Activated naive CD4-positive, alpha-beta T cell treated with anti-CD3 and anti-CD28 coated beads, Interleukin-2, amount 10 ng/mL, durations not matched to agents 5 hours and 36 hours (primary cell): ENCODE measurements at places on chromosomes 5 and 9. TPM values are rescaled to one million over a fixed set of nuclear protein-coding genes. Genes with fewer than 3 reads are reported as not detected.

Gene IL3
- total RNA-seq = not detected

Gene NIPAL4
- 0.30 TPM for total RNA-seq

Gene GABRA1
- total RNA-seq = not detected

Gene OBP2B
- total RNA-seq = not detected

Gene C9orf153
- total RNA-seq = not detected

Gene FGF18
- total RNA-seq = not detected

Gene C9orf50
- not detected for total RNA-seq

Gene HRH2
- total RNA-seq = 34.5 TPM

Gene ZNF608
- not detected for total RNA-seq

Gene QSOX2
- total RNA-seq = 12.5 TPM

Gene ZNF354B
- 20.7 TPM for total RNA-seq

Gene OR13C2
- total RNA-seq = not detected

Gene MARCOL
- not detected for total RNA-seq

Gene PHF24
- not detected for total RNA-seq

Gene SPATA6L
- total RNA-seq = 0.43 TPM

Gene PCDHB16
- total RNA-seq = not detected

Gene S100Z
- total RNA-seq = 3.2 TPM

Gene LRRC26
- total RNA-seq = not detected

Gene MACIR
- 5.7 TPM for total RNA-seq

Gene SLC9A3
- total RNA-seq = 1.7 TPM

Gene CARTPT
- total RNA-seq = not detected

Gene ERBIN
- 65.5 TPM for total RNA-seq

Gene LPAR1
- total RNA-seq = not detected

Gene ENTR1
- 76.4 TPM for total RNA-seq

Gene CTXN3
- total RNA-seq = not detected

Gene FCN2
- not detected for total RNA-seq

Gene CATSPER3
- total RNA-seq = 1.1 TPM
